Stimulated activated CD4-positive, alpha-beta T cell treated with anti-CD3 and anti-CD28 coated beads, TNF-alpha, amount 100 ng/mL, for 1 hour (primary cell): ENCODE measurements at places on chromosomes 1 and 21.

GRCh38 chr21:23039846-23040245 lies 2041.6 kb downstream of the NCAM2 start:
- no peak for DNase-seq

DNA sequence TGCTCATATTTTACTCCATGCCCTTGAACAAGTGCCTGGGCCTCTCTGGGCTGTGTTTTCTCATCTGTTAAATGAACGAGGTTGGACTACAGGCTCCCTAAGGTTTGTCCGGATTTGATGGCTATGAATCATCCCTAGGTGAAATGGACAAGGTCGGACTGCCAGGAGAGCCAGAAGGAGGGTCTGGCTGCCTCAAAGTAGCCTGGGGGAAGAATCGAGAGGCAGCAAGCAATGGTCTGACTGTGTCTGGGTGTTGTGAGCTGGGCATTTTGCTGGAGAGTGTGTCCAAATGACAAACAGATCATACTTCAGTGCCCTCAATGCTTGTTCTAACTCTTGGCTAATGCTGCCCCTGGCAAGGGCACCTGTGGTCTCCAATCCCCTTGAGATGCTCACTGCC lies 730.9 kb downstream of the PTPRU start:
- no peak for DNase-seq

- no peak for DNase-seq
Measured at GRCh38 chr1:56255516-56256152, 323.7 kb downstream of the PLPP3 start.

- DNase-seq = no peak
Measured at GRCh38 chr21:41655259-41655658, 111.6 kb downstream of the RIPK4 start.

DNA sequence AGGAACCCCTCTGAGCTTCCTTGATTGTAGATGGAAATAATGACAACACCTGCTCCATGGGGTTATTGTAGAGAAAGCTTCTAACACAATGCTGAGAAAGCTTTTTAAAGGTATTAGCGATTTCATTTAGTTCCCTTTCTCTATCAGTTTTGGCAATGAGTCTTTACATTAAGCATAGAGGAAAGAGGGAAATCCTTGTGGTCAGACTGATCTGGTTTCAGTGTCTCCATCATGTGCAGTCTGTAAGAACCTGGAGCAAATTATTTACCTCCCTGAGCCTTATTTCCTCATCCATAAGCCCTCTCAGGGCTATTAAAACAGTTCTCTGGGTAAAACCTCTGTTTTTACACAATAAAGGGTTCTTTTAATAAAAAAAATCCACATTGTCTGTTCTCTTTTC lies 87.5 kb downstream of the FGGY start:
- DNase-seq = no peak

DNA sequence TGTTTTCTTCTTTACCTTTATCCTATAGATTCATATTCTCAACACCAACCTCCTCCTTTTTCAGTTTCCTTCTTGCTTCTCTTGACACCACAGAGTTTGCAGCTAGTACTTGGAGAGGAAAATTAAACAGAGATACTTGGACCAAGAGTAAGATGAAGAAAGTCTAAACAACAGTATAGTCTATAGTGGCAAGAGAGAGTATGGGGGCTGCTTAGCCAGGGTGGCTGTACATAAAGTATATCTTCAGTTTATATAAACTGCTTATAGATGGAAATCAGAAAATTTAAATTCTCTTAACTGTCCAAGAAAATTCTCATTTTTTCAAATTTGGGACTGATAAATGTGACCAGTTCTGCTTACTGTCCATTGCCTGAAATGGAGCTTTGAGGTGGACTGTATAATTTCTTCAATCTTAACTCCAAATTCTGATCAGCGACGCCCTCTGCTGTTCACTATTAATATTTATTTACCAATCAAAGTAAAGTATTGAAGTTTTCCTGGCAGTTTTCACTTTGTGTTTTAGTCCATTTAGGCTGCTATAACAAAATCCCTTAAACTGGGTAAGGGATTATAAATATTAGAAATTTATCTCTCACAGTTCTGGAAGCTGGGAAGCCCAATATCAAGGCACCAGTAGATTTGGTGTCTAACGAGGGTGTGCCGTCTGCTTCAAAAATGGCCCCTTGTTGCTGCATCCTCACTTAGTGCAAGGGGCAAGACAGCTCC lies 14.8 kb upstream of the METTL18 start:
- no peak for DNase-seq
